Kidney glomerular epithelial cell (primary cell): ENCODE measurements at places on chromosomes 12 and 14.
A peak's percentile ranks its signal among the peaks of the same experiment; 100 is the strongest.

GRCh38 chr14:102464006-102464405 lies 45.6 kb downstream of the ANKRD9 start:
- no peak for DNase-seq

DNA sequence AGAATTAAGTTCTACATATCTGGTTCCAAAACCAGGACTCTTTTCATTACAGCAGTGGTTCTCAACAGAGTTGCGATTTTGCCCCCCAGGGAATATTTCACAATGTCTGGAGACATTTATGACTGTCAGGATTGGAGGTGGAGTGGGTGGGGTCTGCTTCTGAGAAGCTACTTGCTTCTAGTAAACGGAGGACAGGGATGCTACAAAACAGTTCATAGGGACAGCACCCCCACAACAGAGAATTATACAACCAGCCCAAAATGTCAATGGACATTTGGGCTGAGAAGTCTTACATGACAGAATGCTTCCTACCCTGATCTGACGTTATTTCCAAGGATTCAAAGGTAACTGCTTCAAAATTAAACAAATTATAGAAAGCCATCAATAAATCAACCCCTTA lies 739 bp upstream of the SPATA7 start:
- no peak for DNase-seq

DNA sequence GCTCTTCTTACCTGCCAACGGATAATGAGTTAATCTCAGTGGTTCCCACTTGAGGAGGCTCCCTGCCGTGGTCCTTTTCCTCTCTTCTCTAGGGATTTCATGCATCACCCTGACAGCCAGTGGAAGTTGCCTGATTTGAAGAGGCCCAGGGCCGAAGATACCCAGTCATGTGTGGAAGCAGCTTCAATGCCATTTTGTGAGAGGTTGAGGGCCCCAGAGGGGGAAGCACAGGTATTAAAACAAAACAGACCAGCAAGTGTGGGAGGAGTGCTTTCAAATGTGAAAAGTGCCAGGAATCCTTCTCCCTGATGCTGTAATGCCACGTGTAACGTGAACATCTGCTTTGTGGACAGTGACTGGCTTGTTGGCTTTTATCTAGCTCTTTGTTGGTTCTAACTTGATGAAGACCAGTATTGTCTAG lies 1.5 kb downstream of the TCP11L2 start:
- no peak for DNase-seq

- no peak for DNase-seq
Observed at GRCh38 chr12:125093681-125094330, 28.6 kb downstream of the AACS start.

DNA sequence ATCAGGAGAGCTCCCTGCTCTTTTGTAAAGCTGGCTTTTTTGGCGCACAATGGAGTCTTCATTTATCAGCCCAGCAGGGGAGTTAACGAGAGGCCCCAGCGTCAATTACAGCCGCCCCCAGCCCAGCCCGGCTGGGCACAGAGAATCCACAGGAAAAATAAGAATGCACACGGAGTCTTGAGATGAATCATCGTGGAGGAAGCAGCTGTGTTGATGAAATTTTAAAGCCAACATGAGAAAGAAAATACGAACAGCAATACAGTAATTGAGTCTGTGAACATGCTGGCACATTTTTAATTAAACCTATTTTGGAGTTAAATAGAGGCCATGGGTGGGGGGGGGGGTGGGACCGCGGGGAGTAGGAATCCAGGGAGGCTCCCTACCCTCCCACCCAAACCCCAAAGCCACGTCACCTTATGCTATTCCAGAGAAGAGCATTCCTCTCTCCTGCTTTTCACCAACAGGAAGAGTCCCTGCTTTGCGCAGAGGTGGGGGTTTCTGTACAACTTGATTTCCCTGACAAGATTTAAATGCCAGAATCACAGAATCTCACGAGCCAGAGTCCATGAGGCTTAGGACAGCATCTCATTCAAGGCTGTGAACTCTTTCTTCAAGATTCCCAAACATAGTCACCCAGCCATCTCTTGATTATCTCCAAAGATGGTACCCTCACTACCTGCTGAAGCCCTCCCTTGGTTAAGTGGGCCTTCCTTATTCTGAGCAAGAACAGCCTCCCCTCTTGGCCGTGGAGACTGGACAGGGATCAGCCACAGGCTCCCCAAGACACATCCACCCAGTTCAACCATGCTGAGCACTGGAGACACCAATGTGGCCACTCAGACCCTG lies 50.3 kb downstream of the CCNK start:
- DNase-seq = peak; percentile 41

GRCh38 chr12:104501660-104502059 lies 44.9 kb downstream of the CHST11 start:
- no peak for DNase-seq

DNA sequence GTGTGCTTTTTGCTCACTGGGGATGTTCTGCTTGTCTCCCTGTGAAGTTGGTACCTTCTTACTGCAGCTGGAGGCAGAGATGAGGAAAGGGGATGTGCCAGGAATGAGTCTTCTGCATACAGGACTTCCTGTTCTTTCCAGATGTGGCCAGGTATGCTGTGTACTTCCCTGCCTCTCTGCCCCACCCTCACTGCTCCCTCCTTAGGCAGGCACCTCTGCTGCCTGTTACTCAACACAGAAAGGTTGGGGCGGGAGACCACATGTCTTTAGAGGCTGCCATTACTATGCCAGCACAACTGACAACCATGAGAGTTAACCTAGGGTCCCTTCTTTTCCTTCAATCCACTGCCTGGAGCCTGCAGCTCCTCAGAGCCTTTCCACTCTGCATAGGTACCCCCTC lies 2.0 kb upstream of the OAS3 start:
- DNase-seq = no peak

GRCh38 chr12:29551812-29552211 lies 54.3 kb upstream of the OVCH1 start:
- DNase-seq = no peak

DNA sequence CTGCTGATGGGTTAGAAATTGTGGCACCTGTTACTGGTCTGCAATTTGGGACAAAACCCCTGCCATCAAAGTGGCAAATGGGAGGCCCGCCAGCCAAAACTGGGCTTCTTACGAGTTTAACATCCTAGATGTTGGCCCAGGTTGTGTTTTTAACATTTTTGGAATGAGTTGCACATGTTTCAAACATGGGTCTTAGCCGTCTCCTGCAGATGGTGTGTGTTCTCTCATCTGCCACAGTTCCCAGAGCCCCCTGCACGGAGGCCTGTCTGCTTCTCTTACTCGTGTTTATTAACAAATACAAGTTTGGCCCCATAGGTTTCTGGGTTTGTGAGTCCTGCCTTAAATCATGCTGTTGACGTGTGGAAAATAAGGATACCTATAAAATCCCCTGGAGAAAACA lies 46.5 kb downstream of the CACNA2D4 start:
- no peak for DNase-seq

DNA sequence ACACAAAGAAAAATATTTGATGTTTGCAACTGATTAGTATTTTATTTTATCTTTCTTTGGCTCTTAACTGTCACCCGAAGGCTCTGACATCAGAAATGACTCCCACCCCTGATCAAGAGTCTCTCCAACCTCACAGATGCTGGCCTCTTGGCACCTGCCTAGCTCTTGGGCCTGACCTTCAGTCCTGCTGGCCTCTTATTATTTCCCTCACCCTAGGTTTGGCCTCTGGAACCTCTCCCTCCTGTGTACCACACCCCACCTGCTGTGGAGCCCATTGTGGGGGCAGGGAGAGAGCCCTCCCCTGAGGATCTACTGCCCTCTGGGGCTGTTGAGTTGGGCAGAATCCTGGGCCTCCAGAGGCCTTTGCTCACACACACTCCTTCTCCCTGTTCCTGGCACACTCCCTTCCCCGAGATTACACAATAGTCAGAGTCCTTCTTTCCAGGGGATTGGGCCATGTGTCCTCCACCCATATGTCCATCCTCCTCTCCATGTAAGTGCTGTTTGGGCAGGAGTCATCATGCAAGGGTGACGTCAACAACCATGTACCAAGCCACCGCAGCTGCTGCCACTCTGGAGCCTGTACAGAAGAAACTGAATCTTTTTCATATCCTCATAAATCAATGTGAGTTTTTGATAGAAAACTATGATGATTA lies 124.3 kb downstream of the RASSF9 start:
- DNase-seq = no peak

GRCh38 chr12:131701705-131702572 lies 9.0 kb upstream of the SFSWAP start:
- no peak for DNase-seq

GRCh38 chr12:76848132-76848531 lies 30.7 kb downstream of the CSRP2 start:
- no peak for DNase-seq

DNA sequence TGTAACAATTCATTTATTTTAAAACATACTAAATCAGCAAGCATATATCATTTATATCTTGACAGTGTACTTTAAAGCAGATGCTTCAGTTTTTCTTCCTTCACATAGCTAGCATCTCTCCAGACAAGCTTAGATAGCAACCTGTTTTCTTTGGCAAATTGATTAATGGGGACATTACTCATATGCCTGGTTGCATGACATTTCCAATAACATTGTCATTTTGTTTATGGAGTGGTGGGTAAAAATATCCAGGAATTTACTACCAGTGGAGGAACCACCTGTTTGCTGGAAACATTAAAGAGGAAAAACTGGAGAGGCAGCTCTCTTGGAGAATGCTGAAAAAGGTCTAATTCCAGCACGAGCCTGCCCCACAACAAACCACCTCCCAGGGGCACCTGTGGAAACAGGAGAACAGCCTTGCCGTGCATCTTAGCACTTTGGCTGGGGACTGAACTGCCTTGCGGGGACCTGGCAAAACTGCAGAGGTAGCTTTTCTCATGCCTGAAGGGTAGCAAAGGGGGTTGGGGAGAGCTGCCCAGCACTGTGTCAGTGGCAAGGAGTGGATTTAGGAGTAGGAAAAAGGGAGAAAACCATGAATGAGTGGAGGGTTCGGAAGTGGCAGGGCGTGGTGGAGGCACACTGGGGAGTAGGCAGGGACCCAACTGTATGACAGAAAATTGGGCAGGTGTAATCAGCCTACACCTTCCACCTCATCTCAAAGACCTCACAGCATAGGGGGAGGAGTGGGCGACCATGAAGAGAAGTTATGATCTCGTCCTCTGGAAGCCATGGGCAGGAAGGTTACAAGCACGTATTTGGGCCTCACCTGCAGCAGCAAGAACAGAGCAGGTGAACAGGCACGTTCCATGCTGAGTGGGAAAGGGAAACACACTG lies 11.7 kb upstream of the CREBL2 start:
- DNase-seq = no peak

- peak; percentile 35 for DNase-seq
Observed at GRCh38 chr12:7142056-7142644, 12.0 kb downstream of the CLSTN3 start.

DNA sequence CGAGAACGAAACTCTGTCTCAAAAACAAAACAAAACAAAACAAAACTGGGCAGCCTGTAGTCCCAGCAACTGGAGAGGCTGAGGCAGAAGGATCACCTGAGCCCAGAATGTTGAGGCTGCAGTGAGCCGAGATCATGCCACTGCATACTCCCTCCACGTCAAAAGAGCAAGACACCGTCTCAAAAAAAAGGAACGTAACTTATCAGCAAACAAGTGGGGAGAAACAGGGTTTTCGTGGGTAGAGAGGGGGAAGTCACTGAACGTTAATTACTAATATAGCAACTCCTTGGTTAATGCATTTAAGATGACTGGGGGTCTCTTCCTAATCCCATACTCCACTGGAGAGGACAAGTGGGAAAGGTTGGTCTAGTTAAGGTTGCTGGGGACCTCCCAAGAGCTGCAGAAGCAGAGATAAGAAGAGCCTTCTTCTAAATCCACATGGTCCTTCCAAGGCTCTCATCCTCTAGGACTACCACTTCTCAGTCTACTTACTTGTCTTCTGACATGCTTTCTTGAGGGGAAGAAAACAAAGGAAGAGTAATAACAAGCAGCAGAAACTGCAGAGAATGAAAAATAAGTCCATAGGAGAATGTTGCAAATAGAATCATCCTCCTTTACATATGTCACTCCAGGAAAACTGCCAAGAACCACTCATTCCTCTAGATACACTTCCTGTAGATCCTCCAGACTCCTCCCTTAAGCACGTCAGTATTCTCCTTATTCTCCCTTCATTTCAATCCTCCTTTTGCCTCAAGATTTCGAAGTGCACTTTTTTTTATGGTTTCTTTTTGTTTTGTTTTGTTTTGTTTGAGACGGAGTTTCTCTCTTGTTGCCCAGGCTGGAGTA lies 5.8 kb downstream of the NUMB start:
- no peak for DNase-seq
